NCI-H1105 treated with DMSO at 0.1 percent for 48 hours (cell line): ENCODE measurements at places on chromosomes 2 and 18.

DNA sequence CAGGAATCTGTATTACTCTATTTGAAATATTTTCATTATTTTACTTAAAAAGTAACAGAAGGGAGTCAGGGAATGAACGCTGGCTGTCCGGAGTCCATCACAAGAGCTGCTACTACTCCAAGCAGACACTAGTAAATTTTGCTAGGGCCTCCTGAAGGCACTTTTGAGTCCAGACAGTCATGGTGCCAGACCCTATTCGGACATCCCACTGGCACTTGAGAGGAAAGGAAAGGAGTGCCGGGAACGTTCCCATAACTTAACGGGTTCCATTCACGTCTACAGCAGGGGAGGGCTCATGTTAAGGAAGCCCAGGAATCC lies 563 bp upstream of the GMCL1 start:
- no peak for DNase-seq

- DNase-seq = no peak
Measured at GRCh38 chr2:50018292-50018691, 864.0 kb upstream of the FSHR start.

DNA sequence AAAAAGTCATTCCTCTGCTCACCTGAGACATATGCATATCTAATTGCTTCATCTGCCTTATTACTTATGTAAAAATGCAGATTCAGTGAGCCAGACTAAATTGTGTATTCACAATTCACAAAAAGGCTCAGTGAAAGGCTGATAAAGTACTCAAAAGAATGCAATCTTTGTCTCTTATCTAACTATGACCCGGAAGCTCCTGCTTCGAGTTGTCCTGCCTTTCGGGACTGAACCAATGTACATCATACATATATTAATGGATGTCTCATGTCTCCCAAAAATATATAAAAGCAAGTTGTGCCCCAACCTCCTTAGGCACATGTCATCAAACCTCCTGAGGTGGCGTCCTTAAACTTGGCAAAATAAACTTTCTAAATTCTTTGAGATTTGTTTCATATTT lies 120.5 kb downstream of the SCN3A start:
- no peak for DNase-seq

GRCh38 chr2:180763263-180763989 lies 217.0 kb upstream of the UBE2E3 start:
- peak; percentile 1 for DNase-seq

GRCh38 chr2:108384662-108385393 lies 7.1 kb downstream of the SULT1C4 start:
- DNase-seq = no peak

- no peak for DNase-seq
Measured at GRCh38 chr2:28053597-28053996, 163.1 kb downstream of the BABAM2 start.

- no peak for DNase-seq
Measured at GRCh38 chr18:67926929-67927864, 410.7 kb upstream of the DSEL start.

DNA sequence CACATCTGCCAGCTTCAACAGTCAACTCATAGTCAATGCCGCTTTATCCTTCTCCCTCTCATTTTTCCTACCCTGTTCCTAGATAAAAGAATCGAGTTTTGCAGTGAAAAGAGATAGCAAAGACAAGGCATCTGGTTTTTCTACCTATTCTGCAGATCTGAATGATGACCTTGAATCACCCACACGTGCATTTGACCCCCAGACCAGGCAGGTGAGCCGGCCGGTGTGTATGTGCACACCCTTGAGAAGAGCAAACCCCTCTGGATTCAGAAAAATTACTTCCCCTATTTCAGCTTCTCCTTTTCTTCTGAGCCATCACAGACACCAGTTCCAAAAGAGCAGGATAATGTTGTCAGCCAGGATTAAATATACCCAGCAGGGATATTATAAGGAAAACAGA lies 115.6 kb upstream of the ST6GAL2 start:
- no peak for DNase-seq

DNA sequence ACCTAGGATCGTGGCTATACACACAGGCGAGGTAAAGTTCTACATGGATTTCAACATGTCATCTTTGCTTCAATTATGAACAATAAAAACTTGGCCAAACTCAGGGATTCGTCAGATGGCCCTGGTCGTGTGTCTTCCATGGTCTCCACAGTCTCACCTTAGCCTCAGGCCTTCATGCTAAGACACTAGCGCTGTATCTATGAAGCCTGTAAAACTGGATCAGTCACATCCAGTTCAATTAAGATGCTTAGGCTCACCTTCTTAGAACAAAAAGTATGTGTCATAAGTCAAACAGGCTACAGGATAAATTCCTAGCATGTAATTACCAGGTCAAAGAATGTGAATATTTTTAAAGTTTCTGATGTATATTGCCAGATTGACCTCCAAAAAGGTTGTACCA lies 113.7 kb upstream of the NRP2 start:
- no peak for DNase-seq

- no peak for DNase-seq
Measured at GRCh38 chr2:222440673-222441422, 16.5 kb downstream of the SGPP2 start.

DNA sequence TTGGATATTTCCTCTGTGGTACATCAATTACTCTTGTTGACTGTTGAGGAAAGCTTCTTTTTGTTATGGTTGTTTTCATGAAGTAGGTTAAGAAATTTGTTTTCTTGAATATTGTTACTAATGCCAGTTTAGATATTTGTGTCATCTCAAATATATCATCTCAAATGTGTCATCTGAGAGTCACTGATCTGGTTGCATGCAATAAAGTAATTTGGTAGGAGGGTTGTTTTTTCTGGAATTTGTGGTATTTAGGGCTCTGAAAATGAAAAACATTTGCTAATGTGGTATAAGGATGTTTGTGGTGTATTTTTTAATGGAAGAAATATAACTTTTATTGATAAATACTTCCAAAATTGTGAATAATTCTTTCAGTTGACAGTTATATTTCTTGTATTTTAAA lies 117.7 kb downstream of the GREB1L start:
- no peak for DNase-seq

DNA sequence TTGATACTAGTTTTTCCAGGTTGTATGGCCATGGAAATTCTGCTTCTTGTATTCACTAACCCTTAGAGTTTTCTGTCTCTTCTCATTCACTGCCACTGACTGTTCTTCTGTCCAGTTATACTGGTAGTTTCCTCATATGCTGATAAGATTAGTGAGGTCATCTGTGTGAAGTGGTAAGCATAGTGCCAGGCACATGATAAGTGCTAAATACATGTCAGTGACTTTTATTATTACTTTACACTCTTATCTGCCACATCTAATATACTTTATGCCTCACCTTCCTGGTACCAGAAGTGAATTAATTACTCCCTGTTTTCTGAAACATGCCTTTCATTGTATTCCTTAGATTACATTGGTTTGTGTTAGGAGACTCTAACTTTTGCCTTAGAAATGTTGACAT lies 91.3 kb downstream of the NBEAL1 start:
- DNase-seq = no peak

GRCh38 chr2:54240515-54241469 lies 15.2 kb downstream of the TSPYL6 start:
- DNase-seq = no peak

GRCh38 chr2:134232461-134232860 lies 21.4 kb upstream of the MGAT5 start:
- no peak for DNase-seq

DNA sequence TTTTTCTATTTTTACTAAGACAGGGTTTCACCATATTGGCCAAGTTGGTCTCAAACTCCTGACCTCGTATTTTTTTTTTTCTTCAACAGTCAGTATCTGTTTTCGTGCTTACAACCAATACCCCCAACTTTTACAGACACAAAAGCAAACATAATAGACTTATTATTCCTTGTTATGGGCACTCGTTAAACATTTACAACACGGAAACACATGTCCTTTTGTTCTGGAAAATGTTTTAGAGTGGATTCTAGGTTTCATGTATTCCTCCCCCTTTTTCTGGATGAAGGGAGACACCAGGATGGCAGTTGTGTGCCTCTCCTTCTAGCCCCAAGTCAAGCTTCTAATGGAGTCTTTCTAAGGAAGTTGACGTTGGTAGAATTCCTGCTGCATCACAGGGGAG lies 88.8 kb downstream of the CD226 start:
- no peak for DNase-seq

DNA sequence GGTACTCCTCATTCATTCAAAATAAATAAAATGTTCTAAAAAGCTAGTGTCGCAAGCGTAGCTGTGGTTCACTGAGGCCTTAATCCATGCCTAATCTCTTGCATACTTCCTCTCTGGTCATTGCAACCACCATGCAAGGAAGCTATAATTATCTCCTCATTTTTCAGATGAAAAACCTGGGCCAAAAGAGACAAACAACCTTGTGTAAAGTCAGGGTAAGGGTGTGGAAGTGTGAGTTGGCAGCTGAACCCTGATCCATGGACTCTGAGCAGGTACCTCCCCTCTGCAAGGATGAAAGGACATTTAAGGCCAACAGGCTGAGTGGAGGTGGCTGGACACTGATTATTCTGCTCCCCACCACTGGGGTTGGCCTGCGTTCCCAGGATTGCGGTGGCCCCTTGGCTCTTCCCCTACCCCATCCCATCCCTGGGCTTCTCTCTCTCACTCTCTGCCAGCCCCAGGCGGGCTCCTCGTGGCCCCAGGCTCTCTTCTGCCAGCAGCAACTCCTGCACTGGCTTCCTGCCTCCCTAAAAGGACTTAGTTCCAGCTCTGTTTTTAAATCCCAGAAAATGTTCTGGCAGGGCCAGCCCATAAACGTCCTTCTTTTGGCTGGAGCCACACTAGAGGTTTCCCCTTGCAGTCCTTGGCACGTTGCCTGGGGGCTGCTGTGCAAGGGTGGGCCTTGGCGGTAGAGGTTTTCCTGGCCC lies 72.0 kb upstream of the AFF3 start:
- DNase-seq = no peak

- DNase-seq = peak; percentile 67
Measured at GRCh38 chr18:49597157-49597931, 35.5 kb downstream of the LIPG start.

- DNase-seq = no peak
Measured at GRCh38 chr2:178383718-178384117, 67.3 kb downstream of the PRKRA start.

DNA sequence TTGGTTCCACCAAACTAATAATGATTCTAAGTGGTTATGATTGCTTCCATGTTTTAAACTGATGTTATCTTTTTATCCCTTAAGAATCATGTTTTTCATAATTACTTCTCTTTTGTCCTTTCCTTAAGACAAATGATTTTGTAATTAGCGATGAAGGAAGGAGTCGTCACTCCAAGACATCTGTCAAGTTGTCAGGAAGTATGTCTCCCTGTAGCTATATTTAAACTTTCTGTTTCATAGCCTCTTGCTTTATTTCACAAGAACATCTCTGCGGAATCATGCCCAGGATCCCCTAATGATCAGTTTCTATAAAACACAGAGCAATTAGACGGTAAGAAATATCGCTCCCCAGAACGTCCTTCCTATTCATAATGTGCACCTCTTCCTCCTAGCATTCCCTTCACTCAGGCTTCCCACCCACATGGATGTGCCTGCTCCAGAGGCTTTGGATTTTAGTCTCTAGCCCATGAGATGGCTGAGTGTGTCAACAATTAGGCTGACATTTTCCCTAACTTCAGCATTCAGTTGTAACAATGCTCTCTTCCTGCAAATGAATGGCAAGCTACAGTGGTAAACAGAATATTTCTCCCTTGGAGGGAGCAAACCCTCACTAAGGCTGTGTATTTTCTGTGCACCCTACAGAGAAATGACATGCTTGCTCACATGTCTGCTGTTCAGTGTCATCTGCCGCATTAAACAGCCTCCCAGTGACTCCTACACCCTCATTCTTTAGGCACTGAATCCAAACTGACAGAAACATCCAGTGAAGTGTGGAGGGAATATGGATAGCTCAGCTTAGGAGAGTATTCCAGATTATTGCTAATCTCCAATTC lies 879.6 kb upstream of the CELF4 start:
- no peak for DNase-seq

DNA sequence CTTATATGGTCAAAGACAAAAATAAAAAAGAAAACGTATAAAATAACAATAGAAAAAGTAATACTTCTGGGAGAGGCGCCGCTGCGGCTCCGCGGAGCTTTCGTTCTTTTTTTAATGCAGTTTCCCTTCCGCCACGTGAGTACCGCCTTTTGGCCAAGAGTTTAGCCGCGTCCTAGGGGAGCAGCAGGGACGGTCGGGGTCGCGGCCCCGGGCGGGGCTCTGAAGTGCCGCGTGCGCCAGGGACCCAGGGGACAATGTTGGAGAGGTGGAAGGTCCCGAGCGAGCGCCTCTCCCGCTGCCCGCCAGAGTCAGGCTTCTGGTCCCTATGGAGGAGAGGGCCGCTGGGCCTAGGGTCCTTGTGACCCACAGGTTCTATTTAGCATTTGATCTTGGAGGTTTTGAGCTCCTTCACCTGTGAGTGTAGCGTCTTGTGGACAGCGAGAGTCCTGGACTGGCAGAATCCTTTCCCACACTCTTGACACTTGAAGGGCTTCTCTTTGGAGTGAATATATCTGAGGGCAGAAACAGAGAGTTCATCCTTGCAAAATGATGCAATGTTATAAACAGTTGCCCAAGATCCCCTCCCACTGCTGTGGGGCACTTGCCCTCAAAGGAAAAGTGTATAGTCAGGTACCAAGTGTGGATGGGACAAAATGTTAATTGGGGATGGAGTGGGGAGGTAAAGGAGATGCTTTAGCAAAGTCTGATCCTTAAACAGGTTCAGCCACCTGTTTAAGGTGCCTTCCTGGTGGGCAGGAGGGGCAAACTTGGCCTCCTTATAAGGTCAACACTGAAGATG lies 6.3 kb downstream of the OSR1 start:
- DNase-seq = no peak

- no peak for DNase-seq
Measured at GRCh38 chr2:145321344-145321743, 801.4 kb upstream of the ZEB2 start.

DNA sequence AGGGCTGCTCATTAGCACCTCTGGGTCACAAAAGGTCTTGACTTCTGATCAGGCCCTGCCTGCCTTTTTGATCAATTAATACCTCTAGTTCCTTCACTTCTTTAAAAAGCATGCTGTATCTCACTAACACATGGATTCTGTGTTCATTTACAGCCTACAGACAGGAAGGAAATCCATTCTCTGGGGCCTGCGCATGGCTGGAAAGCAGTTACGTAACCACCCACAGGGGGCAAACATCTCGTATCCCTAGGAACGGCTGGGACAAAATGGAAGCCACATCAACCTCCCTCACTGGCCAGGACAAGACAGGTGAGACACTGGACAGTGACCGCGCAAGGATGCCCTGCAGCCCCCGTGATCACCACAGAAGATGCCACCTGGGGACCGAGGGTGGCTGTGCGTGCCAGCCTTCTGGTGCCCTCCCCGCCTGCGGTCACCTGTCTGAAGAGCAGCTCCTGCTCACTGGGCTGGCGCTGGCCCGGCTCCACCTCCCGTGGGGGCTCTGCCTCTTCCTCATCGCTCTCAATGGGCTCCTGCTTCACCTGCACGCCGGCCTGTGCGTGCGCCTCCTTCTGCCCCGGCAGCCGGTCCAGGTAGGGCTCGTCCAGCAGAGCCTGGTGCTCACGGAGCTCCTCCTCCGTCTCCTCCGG lies 266.9 kb downstream of the TWIST2 start:
- DNase-seq = no peak

GRCh38 chr18:77316008-77316407 lies 66.4 kb downstream of the GALR1 start:
- no peak for DNase-seq

GRCh38 chr2:104872866-104873688 lies 19.2 kb downstream of the POU3F3 start:
- peak; percentile 50 for DNase-seq
